Stimulated activated CD4-positive, alpha-beta T cell treated with anti-CD3 and anti-CD28 coated beads, Interleukin-2, amount 100 ng/mL, for 4 hours (primary cell): ENCODE measurements at places on chromosomes 7 and 10.

DNA sequence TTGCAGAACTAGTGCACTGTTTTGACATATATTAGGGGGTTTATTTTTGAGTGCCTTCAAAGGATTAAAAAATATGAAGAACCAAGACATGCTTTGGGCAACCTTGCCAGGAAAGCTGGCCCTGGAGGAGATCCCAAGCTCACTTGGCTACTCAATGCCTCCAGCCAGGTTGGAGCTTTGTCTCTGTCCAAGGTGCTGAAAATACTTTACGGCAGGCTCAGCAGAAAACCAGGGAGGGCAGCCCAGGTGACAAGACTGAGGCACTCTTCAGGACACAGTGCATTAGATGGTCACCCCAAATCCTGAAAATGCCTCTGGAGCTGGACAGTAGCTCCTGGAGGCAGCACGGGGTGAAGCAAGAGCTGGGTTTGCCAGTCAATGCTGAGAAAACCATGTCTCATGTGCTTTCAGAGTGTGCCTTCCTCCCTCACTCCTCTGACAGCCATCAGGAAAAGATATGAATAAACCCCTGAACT, 5.8 kb upstream of the KCNH2 start:
- DNase-seq: no peak

DNA sequence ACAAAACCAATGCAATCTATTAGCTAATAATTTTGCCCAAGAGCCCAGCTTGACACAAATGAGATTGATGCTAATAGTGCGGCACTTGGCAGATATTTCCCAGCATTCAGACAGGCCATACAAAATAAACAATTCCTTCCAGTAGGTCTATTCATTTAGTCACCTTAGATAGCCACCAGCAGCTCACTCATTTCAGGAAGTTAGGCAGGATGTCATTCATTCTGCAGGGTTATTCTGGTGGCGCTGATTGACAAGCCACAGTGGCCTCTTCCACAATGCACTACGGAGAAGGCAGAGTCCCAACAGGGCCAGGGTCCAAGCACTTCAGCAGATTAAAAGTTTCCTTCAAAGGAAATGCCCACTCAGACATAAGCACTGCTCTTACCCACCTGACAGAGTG, 55.8 kb downstream of the PIK3AP1 start:
- DNase-seq: no peak

- DNase-seq: no peak
Observed at GRCh38 chr7:116912269-116912909, 40.9 kb upstream of the ST7 start.

GRCh38 chr10:78047314-78047891, 13.7 kb downstream of the RPS24 start:
- DNase-seq: peak; percentile 72

DNA sequence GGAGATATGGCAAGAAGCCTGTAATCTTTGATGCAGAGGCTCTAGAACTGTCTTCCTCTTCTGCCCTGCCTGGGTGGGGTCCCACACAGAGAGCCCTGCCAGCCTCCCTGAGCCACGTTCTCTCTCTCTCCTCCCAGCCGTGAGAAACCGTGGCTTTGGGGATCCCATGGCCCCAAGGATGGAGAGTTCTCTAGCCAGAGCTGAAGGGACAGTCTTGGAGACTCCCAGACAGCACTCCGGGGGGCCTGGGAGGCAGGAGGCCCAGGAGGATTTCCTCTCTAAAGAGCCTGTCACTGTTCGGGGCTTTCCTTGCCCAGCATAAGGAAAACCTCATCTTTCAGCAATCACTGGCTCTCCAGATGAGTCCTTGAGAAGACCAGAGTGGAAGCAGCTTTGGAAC, 227.1 kb downstream of the ARHGAP12 start:
- no peak for DNase-seq

GRCh38 chr7:137685433-137686164, 161.2 kb downstream of the DGKI start:
- no peak for DNase-seq

GRCh38 chr10:80205477-80206276, at the start of gene ANXA11:
ANXA11 (minus strand) TSS chr10:80205537; CDS start chr10:80172861, 32,676 bp downstream.
- peak; percentile 76 for DNase-seq

GRCh38 chr7:116213361-116214130, 3.2 kb downstream of the TES start:
- no peak for DNase-seq

GRCh38 chr10:67088036-67088435, 162.2 kb downstream of the LRRTM3 start:
- no peak for DNase-seq

DNA sequence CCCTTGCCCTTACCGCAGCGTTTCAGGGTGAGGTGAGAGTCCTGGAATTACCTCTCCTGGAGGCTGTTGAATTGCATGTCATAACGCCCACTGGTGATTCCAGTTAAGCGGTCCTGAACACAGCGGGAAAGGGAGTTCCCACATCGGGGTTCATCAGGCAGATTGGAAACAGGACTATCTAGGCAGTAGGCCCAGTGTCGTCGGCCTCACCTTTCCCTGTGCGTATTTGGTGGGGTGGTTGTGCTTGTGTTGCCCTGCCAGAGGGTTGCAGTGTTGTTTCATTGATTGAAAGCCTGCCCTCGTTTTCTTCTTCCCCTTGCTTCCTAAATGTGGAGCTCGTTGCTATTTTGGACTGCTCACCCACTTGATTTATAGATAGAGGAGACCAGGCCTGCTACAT, 10.6 kb upstream of the SUN1 start:
- no peak for DNase-seq

- DNase-seq: no peak
Observed at GRCh38 chr10:90130321-90131086, 429.1 kb downstream of the KIF20B start.
